ENCODE measurements at places on chromosomes 1 and 21.
A peak's percentile ranks its signal among the peaks of the same experiment; 100 is the strongest.

DNA sequence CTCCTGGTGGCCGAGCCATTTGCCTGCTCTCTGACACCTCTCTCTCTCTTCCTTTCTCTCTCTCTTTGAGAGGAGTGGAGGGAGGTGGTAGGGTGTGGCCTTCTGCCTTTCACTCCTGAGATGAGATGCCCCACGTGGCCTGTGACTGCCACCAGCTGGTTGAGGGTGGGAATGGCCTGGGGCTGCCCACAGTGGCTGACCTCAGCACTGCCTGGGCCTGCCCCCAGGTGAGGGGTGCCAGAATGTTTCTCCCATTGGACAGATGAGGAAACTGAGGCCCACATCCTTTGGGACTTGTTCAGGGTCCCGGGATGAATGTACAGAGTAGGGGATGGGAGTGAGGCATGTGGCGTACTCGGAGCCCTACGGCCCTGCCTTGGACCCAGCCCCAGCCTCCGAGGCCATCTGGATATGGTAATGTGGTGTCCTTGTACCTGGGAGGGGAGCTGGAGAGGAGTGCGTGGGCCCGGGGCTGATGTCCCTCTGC, 12.7 kb upstream of the C1orf167 start:
- DNase-seq: no peak

- DNase-seq: no peak
Measured at GRCh38 chr1:156502894-156503697, 2.5 kb upstream of the MEF2D start.

DNA sequence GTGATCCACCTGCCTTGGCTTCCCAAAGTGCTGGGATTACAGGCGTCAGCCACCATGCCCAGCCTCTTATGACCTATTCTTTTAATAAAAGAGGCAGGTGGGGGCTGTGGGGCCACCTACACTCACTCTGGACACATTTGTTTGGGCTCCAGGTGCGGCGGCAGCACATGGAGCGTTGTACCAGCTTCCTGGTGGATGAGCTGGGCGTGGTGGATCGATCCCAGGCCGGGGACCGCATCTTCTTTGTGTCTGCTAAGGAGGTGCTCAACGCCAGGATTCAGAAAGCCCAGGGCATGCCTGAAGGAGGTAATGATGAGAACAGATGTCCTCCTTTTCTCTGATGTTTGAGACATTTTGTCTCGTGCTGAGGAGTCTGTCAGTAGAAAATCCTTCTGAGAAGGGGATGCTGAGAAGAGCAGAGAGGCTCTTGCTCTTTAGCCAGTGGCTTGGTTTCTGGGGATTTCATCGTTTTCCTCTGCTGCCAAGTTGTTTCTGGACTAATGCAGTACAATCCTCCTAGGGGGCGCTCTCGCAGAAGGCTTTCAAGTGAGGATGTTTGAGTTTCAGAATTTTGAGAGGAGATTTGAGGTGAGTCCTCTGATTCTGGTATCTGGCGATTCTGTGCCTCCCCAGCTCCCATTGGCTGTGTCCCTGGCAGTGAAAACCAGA, 17.9 kb upstream of the MIIP start:
- peak; percentile 68 for DNase-seq

GRCh38 chr21:45876381-45877170, 105.0 kb upstream of the COL6A1 start:
- DNase-seq: no peak

GRCh38 chr1:65423884-65424572, 3.6 kb downstream of the LEPR start:
- DNase-seq: no peak

DNA sequence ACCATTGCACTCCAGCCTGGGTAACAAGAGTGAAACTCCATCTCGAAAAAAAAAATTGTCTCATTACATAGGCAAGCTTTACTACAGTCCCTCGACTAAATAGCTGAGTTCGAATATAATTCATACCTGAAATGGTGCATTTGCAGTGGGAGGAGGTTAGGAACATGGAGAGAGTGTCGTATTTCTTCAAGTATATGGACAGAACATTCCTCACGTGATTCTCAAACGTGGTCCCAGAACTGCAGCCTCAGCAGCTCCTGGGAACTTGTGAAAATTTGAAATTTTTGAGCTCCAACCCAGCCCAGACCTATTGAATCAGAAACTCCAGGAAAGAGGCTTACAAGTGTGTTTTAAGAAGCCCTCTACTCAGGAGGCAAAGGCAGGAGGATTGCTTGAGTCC, 7.2 kb downstream of the CDA start:
- no peak for DNase-seq

DNA sequence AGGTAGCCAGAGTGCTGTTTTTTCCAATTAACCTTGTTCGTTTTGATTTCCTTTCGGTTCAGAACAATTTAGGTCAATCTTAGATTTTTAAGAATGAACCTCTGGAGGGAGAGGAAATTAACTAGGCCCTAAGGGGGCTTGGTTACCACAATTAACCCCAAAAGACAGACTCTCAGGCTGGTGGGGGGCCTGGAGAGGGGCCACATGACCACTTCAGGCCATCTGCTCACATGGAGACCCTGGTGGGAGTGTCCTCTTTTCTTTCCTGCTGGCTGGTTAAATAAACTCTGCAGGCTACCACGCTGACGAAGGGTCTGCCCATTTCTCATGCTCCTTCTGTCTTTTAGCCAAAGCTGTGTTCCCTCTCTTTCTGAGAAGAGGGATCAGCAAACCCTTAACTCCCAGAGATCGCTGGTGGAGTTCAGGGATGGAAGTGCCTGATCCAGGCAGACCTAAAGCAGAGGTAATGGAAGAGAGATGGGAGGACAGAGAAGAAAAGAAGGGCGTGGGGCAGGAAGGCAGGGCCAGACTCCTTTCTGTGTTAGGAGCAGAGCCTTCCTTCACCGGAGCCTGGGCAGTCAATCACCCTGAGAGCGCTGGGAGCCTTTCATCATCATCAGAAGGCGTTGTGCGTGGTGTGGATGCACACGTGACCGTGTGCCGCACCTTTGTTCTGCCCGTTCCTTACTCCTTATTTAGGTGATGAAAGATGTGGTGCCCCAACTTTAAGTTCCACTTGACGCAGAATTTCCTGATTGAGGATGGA, 58.5 kb downstream of the KIF26B start:
- no peak for DNase-seq

GRCh38 chr1:215728169-215728568, 161.1 kb downstream of the KCTD3 start:
- no peak for DNase-seq

DNA sequence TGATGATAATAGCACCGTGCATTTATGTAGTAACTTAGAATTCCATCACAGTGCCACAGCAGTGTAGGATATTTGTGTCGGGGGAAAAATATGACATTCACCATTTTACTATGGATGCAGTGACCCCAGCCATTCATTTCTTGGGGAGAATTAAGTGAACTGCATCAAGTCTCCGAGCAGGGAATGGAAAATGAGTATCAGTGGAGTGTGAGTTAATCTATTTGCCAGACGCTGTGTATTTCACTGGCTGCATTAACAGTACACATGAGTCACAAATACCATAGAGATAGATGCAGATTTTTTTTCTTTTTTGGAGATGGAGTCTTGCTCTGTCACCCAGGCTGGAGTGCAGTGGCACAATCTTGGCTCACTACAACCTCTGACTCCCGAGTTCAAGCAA, 33.8 kb upstream of the SLC45A1 start:
- DNase-seq: no peak

DNA sequence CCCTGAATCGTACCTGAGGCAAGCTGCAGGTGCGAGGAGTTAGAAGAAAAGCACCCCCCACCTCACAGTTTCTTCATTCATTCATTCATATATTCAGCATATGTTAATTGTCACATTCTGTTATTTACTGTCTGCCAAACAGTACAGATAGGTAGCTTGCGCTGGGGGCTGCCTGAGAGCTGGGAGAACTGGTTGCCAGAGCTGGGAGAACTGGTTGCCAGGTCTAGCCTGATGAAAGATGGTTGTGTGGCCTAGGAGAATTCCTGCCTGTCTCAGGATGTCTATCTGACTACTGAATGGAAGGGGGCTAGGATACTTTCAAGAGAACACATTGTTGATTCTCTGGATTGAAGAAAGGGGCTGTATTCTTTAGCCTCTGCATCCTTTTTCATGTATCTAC, 225.9 kb upstream of the POU3F1 start:
- no peak for DNase-seq

DNA sequence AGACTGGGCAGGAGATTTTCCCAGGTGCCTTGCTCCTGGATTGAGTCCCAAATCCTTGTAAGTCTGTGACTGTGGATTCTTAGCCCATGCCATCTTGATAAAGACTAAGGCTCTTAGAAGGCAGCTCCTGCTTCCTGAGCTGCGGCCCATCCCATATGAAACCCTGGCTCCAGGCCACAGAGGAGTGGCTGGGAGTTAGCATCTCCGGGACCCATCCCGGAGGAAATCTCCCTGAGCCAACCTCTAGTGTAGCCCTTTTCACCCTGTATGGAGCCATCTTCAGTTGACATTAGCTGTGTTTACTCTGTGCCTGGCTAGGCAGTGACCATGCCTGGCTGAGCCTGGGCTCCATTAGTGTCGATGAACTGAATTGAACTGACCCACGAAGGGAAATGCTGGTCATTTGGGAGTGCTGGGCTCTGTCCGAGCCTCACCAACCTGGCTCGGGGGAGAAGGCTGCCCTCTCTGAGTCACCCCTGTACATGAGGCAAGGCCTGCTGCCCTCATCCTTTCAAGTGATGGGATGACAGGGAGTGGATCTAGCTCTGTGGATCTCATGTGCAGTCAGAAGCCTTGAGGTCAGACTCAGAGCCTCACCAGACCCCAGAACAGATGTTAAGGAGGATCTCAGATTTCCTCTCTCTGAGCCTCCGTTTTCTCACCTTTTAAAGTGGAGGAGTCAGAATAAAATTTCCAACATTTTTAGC, 37.5 kb downstream of the LGR6 start:
- DNase-seq: no peak

DNA sequence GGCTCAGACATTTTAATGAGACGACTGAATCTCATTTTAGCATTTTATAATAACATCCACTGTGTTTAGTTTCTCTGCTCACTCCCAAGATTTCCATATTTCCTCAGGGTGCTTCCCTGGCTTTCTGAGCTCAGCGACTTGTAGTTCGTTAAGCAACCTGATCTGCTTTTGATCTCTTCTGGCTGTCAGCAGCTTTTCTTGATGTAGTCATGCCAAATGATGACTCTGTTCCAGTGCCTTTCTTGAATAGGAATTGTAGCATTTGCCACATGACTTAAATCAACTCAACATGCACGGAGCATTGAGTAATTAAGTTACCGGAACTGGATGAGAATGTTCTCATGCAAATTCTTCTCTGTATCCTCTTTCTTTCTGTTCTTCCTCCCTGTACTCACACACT, 246.1 kb downstream of the FMN2 start:
- no peak for DNase-seq

GRCh38 chr1:151860504-151861187, 7.1 kb upstream of the THEM5 start:
- DNase-seq: no peak

DNA sequence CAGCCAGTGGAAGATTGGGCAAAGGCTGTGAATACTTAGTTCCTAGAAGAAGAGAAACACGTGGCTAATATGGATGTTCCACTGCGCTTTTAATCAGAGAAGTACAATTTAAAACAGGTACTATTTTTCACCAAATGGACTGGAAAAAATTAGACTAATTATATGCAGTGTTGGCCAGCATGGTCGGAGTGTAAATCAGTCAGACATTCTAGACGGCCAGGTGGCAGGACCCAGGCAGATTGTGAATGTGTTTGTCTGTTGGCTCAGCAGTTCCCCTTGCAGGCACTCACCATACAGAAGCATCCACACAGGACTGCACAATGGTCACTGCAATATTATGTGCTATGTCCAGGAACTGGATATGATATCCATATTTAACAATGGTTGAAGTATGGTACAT, 23.9 kb upstream of the SLC25A34 start:
- no peak for DNase-seq

GRCh38 chr1:94550800-94551241, 9.3 kb upstream of the F3 start:
- no peak for DNase-seq

All from OCI-LY7 (cell line).